Activated CD8-positive, alpha-beta memory T cell treated with anti-CD3 and anti-CD28 coated beads for 1 hour (primary cell): ENCODE measurements at places on chromosomes 11 and 22.

GRCh38 chr11:47983464-47984397, 3.4 kb downstream of the PTPRJ start:
- no peak for DNase-seq

GRCh38 chr11:34151916-34152845, 46.8 kb downstream of the NAT10 start:
- DNase-seq = no peak

- DNase-seq = no peak
Measured at GRCh38 chr11:11500744-11501487, 120.9 kb downstream of the GALNT18 start.

DNA sequence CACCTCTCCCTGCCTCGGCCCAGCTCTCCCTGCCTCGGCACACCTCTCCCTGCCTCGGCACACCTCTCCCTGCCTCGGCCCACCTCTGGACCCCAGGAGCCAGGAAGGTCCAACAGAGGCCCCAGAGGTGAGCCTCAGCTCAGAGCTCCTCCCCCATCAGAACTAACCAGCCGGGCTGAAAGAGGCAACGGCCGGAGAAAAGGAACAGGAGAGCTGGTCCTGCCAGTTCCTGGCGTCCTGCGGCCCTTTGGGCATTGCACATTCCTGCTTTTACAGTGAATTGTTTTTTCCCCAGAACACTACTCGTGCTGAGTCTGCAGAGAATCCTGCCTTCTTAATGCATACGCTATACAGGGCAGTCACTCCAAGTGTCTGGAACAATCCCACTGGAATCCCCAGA, 45.8 kb downstream of the LMO1 start:
- no peak for DNase-seq

DNA sequence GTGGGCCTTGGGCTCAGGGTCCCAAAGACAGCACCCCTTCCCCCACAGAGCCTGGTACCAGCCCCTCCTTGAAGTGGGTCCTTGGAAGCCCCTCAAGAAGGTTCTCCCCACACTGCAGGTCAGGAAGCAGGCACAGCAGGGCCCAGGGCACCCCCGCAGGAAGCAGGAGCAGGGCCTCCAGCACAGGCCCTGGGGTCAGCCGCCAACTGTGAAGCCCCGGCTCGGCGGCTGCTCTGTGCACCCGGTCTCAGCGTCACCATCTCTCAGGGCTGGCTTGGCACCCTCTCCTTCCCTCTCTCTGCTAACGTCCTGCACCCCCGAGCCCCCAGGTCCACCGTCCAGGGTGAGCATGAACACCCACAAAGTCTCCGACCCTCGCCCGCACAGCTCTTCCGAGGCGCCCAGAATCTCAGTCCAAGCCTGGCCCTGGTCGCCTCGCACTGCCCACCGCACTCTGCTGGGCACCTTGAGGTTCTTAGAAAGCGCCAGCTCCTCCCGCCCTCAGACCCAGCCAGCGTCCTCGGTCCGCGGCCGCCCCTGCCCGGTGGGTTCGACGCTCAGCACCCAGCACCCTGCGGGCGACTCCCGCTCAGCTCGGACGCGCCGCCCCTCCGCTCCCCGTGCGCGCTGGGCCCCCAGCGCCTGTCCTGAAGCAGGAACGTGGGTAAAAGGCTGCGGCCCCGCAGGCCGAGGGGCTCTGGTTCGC, 1.4 kb upstream of the SIGIRR start:
- DNase-seq = no peak

DNA sequence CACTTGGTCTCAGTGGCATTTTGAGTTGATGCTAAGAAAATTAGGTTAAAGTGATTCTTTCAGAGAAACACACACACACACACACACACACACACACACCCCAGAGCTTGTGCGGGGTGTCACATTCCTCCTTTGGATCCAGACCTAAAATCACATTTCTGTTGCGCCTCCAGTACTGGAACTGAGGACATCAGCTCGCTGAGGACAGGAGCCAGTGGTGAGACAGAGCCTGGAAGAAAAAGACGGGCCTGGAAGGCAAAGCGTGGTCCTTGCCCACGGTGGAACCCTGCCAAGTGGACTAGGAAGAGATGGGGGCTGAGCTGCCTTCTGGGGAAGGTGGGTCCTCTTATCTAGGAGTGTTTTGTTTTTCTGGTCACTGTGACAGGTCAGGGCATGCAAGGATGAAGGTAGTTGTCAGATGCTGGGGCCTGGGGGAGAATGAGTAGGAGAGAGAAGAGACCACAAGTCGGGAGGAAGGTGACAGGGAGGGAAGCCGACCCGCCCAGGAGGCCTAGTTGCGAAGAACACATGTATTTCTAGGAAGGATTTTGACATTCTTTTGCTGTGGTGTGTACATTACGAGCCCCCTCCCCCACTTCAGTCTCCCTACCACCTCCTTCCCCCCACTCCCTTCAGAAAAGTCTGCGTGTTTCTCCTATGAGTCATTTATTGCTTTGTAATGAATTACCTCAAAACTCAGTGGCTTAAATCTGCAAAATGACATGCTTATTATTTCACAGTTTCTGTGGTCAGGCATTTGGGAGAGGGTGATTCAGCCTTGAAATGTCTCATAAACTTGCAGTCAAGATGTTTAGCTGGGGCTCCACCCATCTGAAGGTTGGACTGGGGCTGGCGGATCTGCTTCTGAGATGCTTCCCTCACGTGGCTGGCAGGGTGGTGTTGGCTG, 4.8 kb upstream of the ELFN2 start:
- DNase-seq = no peak

GRCh38 chr11:71209181-71209580, 43.2 kb downstream of the SHANK2 start:
- DNase-seq = no peak

DNA sequence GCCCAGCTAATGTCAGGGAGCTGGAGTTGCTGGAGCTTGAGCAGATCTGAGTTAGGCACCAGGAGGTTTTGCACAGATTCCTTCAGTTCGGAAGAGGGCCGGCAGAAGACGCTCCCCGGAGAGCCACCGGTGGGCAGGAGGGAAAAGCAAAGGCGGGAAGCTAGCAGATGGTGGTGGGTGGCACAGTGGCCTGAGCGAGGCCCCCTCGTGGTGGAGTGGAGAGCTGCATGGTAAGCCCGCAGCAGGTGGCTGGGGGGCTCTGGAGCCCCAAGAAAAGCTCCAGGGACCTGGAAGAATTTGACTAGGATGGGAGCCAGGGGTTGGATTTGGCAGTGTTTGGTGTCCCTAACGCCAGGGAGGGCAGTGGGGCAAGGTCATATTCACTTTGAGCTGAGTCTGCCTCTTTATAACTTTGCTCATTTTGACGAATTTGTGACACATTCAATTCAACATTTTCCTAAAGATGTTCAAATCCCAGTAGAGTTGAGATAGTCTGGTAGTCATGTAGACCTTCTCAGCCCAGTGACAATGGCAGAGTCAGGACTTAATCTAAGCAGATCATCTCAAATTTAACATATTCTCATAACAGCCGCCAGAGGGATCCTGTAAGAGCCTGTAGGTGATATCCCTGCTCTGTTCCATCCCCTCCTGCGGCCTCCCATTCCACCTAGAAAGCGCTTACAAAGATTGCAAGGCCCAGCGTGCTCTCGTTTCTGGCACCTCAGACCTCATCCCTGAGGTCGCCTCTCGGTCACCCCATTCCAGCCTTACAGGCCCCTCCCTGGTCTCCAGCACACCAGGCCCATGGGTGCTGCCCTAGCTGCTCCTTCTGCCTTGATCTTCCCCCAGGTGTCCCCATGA, 57.9 kb downstream of the TRIM29 start:
- no peak for DNase-seq

DNA sequence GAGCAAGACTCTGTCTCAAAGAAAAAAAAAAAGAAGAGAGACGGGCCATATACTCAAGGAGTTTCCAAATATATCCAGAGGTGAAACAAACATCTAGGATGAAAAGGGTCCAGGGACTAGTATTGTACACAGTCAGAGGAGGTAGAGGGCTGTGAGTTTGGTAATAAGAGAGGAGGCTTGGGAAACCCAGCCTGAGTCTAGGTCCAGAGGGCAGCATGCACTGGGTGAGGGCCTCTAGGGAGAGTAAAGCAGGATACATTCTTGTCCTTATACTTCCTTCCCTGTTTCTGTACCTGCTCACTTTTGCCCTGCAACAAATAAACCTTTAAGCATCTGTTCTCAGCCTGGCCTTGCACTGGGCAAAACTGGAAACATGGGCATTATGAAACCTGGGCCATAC, 31.5 kb downstream of the STIM1 start:
- DNase-seq = no peak
